ENCODE measurements at places on chromosomes 5 and 9. TPM values are rescaled to one million over a fixed set of nuclear protein-coding genes. Genes with fewer than 3 reads are reported as not detected.

DNA sequence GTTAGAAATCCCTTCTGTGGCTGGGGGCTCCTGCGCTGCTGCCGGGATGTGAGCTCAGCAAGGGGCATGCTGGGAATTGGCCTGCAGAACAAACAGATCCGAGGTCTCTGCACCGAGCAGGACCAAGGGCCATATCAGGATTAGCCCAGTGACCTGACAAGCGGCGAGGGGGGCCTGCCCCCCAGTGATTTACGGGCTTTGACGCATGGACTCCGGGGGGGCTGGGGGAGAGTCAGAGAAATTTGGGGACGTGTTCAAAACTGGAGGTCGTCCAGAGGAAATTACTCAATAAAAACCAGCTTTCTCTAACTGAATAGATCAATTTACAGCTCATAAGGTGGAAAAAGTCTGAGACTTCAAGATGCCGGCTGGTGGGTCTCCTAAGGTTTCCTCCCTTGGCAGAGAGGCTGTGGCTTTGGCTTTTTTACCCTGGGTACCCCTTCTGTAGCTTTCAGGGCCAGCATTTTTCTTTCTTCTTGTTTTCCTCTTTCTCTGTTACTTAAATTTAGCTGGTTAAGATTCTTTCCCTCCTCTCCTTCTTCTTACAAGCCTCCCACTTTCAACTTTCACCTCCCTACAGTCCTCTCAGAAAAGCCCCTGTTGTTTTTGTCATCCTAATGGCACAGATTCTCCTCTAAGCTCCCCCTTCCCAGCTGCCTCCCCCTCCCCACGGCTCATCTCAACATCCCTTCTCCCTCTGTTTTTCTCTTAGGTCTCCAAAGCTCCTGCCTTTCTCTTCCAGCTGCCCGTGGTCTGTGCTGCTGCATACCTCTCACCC is 551.0 kb downstream of the CCDC171 start:
- no peaks in the 10 kb centered on the region for H3K27me3 ChIP-seq
- peaks cover 8% of the 10 kb centered on the region for H3K4me1 ChIP-seq
- DNase-seq, result no peak
- H3K36me3 ChIP-seq, result no peaks in the 10 kb centered on the region
- no peak overlapping the region for H3K27ac ChIP-seq
- no peak overlapping the region for H3K4me3 ChIP-seq

DNA sequence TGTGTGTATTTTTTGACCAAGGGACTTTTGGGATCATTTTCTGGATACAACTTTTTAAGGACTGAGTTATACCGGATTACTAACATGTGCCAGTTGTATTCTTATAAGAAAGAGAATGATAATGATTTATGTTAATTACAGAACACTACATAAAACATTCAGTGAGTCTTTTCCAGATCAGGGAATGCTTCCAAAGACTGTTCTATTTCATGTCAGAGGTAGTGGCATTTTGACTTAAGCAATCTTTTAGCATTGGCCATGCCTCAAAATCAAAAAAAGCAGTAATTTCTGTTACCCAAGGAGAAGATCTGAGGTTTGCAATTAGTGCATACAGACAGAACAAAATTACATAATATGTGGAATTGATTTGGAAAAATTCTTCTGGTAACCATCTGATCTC is 413.0 kb upstream of the CDH9 start:
- DNase-seq, result no peak
- H3K4me3 ChIP-seq, result no peak overlapping the region
- no peaks in the 10 kb centered on the region for H3K27me3 ChIP-seq
- H3K36me3 ChIP-seq, result no peaks in the 10 kb centered on the region
- no peak overlapping the region for H3K27ac ChIP-seq

- H3K36me3 ChIP-seq, result no peaks in the 10 kb centered on the region
- H3K27me3 ChIP-seq, result no peaks in the 10 kb centered on the region
- no peak for DNase-seq
- H3K27ac ChIP-seq, result no peak overlapping the region
These were observed 44.8 kb downstream of the ACOT12 start for GRCh38 chr5:81349161-81349560.

- no peaks in the 10 kb centered on the region for H3K36me3 ChIP-seq
- H3K4me1 ChIP-seq, result no peaks in the 10 kb centered on the region
- H3K27ac ChIP-seq, result no peak overlapping the region
These were observed 78.2 kb upstream of the RXRA start for GRCh38 chr9:134247918-134248631.

DNA sequence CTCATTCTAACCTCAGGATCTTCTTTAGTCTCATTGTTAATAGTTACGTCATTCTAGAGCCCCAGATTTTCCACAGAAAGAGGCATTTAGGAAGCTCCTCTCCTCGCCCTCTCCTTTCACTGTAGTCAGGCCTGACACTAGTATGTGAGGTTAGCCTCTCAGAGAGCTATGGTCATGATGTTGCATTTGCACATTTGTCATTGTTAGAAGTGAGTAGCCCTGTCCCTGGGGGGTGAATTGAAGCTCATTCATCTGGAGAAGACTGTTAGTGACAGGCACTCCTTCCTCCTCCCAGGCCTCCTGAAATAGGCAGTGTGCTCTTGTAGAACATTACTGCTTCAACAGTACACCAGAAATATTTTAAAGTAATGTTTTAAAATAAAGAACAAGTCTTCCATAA is 26.6 kb upstream of the LRRTM2 start:
- peaks cover 6% of the 10 kb centered on the region for H3K4me1 ChIP-seq
- no peak for DNase-seq
- H3K27me3 ChIP-seq, result no peaks in the 10 kb centered on the region
- no peak overlapping the region for H3K27ac ChIP-seq
- peaks cover 13% of the 10 kb centered on the region for H3K36me3 ChIP-seq
- no peak overlapping the region for H3K4me3 ChIP-seq

DNA sequence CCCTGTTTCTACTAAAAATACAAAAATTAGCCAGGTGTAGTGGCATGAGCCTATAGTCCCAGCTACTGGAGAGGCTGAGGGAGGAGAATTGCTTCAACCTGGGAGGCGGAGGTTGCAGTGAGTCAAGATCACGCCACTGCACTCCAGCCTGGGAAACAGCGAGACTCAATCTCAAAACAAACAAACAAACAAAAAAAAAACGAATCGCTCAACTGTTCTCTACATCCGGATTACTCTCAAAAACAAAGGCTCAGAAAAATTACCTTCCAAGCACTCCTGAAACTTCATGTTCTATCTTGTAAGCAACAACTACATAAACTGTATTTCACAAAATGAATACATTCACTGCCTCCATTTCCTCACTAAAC is 14.0 kb downstream of the UBAP2 start:
- no peak overlapping the region for H3K27ac ChIP-seq
- no peaks in the 10 kb centered on the region for H3K36me3 ChIP-seq
- H3K4me3 ChIP-seq, result no peak overlapping the region
- DNase-seq, result no peak

GRCh38 chr5:176671890-176672747 is 24.8 kb downstream of the TSPAN17 start:
- H3K36me3 ChIP-seq, result no peaks in the 10 kb centered on the region
- H3K4me1 ChIP-seq, result no peaks in the 10 kb centered on the region
- H3K4me3 ChIP-seq, result no peak overlapping the region

BSPRY gene
- not detected for total RNA-seq

LRRC26 gene
- not detected for total RNA-seq

FOXI1 gene
- not detected for total RNA-seq

Data from thoracic aorta (tissue), 2 donors.